Brain (organoid and tissue), 16 donors: ENCODE measurements at places on chromosomes 1 and 21.

DNA sequence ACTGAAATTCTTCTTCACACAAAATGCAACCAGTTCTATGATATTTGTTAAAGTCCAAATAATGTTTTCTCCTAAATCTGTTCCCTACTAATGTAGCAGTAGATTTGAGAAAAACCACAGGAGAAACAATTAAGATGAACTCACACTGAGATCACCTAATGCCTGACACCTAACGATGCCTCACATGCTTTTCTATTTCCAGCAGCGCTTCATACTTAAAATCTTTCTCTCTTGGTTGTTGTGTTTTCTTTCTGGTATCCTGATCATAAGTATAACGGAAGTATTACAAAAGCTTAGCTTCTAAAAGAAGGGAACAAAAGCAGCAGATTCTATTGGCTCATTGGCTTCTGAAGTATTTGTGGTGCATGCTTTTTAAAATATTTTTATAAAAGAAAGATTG, 267.2 kb upstream of the SGIP1 start:
- no peak for DNase-seq

DNA sequence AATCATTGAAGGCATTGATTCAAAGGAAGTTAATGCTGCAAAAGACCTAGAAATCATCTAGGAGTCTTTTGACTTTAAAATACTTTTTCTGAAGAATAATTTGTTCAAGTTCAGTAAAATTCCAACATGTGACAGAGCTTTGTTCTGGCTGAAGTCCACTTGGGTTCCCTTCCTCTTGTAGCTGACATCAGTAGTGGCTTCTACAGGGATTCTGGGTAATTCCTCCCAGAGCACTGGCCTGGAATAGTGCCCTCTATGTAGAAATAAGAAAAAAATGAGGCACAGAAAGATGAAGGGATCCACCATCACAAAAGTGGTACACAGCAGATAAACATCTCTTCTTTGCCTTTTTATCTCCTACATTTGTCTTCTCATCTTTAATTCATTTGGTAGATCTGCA, 548.1 kb downstream of the LTN1 start:
- DNase-seq, result no peak

DNA sequence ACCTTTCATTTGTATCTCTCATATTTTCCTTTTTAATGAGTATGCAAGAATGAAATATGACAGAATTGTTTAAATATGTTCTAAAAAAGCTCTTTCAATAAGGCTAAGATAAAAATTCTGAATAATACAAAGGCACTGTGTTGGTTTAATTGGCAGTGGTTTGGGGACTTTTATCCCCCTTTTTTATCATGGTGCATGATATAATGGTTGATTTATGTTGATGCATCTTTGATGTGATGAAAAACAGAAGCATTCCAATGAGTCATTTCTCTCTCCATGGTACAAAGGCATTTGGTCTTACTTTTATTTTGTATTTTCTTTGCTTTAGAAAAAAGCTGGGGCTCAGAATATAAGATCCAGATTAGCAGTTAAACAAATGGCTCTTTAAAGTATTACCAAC, 127.2 kb upstream of the GREM2 start:
- DNase-seq, result no peak

GRCh38 chr21:24976238-24976637, 631.0 kb downstream of the MRPL39 start:
- DNase-seq, result no peak

DNA sequence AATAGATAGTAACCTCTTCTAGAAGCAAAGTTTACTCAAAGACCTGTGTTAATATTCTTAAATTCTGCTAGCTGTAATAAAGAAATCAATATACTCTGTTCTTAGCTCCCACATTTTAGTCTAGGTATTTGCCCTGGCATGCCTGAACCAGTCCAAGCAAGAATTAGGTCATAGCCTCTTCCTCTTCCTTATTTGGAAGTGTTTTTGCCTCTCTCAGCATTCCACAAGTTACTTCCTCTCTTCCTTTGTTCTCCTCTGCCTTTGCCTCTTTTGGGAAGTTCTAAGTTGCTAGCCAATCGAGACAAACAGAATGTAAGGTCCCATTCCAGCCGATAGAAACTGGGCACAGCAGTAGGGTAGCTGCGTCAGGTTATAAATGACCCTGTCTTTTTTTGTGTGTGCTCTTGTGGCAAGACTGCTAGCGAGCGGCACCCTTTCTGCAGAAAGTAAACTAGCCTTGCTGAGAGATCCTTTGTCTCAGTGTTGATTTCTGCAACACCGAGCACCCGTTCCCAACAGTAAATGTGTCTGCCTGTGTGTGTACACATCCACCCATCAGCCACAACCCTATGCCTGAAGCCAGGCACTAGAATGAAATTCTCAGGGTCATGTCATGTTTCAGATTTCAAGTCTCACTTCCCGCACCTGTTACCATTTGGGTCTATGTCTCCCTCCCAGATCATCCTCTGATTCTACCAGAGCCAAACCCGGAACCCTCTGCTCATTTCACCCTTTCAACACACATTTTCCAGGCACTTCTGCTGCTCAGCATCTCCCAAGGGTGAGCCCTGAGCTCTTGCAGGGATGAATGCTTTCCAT, 37.5 kb downstream of the LRRC3 start:
- no peak for DNase-seq

DNA sequence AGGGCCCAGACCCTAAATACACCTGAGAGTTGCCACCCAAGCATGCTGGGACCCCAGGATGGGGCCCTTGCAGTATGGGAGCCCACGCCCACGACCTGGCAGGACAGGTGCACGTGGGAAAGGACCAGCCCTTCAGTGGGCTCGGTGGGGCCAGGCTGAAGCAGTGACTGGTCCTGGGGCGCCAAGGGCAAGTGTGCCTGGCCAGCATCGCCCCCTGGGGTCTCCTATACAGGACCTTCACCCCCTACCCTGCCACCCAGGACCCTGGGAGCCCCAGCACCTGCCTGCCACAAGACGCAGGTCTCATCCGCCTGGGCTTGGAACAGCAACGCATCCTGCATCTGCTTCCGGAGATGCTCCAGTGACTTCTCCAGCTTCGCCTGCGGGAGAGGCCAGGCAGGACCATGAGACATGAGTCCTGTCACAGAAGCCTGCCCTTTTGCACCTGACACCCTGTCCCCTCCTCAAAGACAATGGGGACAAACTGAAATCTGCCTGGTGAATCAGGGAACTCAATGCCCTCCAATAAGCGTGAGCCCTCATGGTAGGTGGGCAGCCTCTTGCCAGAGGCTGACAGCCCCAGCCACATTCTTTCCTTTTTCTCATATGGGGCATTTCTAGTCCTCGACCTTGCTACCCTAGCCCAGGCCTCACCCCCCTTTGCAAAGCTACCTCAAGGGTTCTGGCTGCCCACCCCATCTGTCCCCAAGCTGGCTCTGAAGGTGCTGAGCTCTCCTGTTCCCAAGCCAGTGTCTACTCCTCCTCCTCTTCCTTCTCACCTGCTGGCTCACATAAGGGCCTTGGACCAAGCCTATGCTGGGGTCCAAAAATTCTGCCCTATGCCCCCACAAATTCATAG, 4.6 kb downstream of the TRIM11 start:
- DNase-seq, result no peak

DNA sequence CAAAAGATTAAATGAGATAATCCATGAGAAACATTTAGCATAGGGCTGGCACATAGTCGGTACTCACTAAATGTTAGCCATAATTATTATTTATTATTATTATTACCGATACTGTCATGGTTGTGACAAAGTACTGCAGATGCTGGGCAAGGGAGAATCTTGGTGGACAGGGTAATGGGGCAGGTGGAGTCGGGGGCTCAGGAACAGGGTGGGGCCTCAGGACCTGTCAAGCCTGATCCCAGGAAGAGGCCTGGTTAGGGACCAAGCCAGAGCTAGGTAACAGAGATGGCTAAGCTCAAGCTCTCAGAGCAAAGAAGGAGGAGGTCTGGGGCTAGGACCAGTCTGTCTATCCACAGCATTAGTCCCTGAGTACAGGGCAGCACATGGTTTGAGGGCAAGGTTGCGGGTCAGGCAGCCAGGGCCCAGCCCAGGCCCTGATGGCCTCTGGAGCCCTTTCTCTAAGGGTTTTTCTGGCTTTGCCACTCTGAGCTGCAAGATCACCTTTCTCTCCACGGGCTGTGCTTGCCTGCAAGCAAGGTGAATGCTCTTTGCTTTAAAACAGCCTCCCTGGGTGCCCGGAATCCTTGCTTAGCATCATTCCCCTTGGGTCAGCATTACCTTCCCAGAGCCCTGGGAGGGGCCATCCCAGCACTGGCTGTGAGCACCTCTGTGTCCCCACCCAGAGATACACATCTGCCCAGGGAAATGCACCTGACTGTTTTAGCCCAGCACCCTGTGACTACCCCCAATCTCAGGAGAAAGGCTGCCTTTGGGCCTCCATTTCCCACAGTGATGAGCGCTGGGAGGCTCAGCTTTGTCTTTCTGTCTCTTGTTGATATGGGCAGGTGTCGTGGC, 572.0 kb downstream of the PTPRU start:
- DNase-seq, result no peak

GRCh38 chr21:16322454-16322853, 592.7 kb downstream of the USP25 start:
- DNase-seq, result no peak

DNA sequence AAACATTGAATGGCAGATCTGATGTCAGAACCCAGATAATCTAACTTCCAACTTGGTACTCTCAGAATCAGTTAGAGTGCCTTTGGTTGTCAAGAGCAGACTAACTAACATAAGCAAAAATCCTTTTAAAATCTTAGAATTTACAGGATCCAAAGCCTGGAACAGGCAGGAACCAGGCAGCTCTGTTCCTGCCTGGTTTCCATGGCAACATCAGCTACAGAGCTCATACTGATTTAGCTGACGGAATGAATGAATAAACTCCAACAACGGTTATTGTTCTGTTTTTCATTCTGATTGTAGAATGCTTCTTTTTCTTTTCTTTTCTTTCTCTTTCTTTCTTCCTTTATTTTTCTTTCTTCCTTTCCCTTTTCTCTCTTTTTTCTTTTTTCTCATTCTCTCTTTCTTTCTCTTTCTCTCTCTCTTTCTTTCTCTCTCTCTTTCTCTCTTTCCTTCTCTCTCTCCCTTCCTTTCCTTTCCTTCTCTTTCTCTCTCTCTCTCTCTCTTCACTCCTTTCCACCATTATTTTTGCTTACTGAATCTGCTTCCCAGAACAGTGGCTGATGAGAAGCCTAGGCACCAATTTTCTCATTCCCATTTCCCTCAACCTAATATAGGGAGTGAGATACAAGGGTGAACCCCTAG, 121.6 kb downstream of the RGS7 start:
- peak; percentile 97 for DNase-seq

- DNase-seq, result no peak
Measured at GRCh38 chr1:179313004-179313403, 19.4 kb downstream of the SOAT1 start.

DNA sequence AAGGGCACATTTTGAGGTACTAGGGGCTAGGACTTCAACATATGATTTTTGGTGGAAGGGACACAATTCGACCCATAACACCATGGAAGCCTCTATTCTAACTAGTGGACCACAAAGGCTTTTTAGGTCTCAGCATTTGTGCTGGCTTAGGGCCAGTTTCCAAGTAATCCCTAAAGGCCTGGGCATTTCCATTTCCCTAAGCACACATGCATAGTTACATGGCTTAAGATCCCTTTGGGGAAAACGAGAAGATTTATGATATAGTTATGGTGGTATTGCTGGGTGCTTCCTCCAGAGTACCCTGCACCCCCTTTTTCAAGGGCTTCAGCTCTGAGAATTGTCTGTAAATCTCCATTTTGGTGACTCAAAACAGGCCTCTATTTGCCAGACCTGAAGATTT, 28.2 kb upstream of the TMEM54 start:
- no peak for DNase-seq

DNA sequence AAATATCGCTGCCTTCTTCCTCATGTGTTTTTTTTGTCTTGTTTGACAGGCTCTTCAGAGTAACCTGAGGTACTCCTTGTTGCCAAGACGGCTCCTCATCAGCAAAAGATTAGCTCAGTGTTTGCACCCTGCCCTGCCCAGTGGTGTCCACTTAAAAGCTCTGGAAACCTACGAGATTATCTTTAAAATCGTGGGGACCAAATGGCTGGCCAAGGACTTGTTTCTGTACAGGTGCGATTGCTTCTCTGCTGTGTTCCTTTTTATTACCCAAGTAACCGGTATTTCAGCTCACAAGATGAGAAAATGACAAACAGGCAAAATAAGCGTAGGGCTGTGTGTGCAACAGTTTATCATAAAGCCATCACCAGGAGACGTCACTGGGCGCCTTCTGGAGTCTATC, 42.4 kb downstream of the DOP1B start:
- DNase-seq, result no peak

GRCh38 chr1:98406352-98407088, 255.0 kb upstream of the SNX7 start:
- DNase-seq, result no peak

DNA sequence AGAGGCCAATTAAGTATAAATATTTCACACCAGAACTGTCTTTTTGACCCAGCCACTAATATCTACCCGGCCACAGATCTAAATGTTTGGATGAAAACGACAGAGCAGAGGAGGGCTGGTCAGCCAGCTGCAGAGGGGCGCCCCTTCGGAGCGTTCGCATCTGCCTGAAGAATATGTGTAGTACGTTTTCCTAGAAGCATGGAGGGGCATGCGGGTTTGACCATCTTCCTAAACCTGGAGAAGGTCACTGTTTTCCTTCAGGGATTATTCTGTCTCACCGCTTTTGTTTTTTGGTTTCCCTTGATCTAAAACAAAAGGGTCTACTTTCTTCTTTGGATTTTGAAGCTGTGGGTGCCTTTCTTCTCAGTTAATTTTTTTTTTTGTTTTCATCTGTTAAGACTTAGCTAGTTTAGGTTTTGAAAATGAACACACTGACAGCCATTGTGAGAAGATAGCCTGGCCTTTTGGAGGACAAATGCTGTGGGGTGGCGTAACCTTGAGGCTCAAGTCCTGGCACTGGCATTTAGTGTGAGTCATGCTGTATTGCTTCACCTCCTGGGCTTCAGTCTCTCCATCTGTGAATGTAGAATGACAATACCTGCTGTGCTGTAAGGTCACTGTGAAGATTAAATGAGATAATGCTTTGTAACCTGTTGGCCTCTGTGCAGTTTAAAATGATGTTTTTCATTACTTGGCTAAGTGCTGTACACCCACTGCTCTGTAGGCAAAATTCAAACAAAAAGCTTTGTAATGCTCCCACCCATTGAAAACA, 74.1 kb upstream of the IRF2BP2 start:
- DNase-seq, result no peak

DNA sequence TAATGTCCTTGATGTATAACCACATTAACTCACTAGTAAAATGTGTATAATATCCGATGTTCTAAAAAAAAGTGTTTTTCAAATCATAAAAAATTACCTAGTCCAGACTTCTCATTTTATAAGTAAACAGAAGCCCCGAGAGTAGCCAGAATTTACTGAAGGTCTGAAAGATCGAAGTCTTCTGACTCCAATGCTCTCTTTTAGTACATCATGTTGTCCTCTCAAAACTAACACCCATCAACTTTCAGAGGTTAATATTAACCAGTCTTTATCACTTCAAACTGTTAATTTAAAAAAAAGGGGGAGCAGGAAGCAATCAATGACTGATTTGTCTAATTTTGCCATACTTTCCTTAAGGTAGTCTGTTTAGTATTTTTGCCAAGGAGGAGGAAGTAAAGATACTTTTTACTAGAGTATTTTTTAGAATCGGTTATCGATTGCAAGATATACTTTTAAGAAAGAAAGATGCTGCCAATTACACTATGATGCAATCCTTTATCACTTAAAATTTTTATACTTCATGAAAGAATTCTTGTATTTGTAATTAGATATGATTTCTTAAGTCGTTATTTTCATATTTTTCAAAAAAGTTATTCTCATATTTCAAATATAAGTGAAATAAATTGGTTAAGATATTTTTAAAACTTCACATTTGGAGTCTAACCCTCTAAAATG, 25.5 kb downstream of the CCDC18 start:
- no peak for DNase-seq
